Right renal pelvis (tissue), 4 donors: ENCODE measurements at places on chromosomes 4 and X. TPM values are rescaled to one million over a fixed set of nuclear protein-coding genes. Genes with fewer than 3 reads are reported as not detected.

GRCh38 chr4:125681240-125681639 lies 366.5 kb downstream of the FAT4 start:
- no peak for DNase-seq

RNF128 gene
- 17.7 TPM for polyA plus RNA-seq

- DNase-seq: no peak
These were observed 48.4 kb downstream of the IL15 start for GRCh38 chr4:141684785-141685184.

DNA sequence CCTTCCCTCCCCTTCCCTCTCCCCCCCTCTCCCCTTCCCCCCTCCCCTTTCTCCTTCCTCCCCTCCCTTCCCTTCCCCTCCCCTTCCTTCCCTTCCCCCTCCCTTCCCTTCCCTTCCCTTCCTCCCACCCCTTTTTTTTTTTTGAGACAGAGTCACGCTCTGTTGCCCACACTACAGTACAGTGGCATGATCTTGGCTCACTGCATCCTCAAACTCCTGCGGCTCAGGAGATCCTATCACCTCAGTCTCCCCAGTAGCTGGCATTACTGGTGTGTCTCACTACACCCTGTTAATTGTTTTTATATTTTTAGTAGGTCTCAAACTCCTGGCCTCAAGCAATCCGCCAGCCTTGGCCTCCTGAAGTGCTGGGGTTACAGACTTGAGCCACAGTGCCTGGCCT lies 66.6 kb downstream of the TBC1D9 start:
- DNase-seq: peak; percentile 22

ALPK1 gene
- 10.9 TPM for polyA plus RNA-seq

COL25A1 gene
- 23.9 TPM for polyA plus RNA-seq

PABPC5 gene
- polyA plus RNA-seq: 4.8 TPM

- DNase-seq: no peak
These were observed 777.6 kb upstream of the DIAPH2 start for GRCh38 chrX:95907081-95907480.

DNA sequence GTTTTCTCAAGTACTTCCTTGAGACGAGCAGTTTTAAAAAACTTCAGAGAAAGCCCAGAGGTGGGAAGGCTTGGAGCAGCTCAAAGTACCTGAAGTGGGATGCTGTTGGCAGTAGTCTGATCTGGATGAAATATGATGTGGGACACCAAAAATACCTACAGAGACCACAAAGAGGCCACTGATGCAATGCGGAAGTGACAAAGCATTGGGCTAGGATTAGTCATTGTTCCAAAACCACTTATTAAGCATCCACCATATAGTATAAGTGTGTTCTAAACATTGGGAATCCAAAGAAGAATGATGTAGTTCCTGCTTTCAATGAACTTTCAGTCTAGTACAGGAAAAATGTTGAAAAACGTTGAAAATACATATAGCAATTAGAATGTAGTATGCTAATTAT lies 386.1 kb upstream of the CNKSR2 start:
- DNase-seq: no peak

GRCh38 chr4:139007640-139008039 lies 7.9 kb upstream of the NOCT start:
- DNase-seq: no peak

DNA sequence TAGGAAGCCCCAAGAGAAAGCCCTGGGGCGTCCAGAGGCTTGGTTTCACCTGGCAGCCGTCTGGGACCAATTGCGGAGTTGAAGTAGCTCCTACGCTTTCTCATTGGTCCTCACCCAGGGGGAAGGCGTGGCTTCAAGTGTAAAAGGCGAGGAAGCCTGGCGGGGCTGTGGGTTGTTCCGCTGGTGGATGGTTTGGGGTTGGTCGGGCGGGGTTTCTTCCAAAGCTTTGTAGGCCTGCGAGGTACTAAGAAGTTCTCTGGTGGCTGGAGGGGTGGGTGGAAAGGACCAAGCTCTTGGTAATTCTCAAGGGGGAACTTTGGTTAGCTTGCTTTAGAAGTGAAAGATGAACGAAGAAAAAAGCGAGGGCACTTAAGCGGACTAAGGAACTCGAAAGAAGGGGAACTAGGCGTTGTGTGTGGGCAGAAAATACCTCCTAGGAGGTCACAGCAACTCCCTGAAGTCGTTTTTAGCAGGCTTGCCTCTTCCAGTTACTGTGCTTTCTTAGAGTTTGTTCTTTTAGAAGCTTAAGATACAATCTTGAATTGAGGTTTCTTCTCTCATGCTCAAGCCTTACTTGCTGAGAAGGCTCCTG lies 36.6 kb downstream of the CCNG2 start:
- DNase-seq: no peak

- no peak for DNase-seq
These were observed 15.4 kb upstream of the FHDC1 start for GRCh38 chr4:152920768-152921167.

DNA sequence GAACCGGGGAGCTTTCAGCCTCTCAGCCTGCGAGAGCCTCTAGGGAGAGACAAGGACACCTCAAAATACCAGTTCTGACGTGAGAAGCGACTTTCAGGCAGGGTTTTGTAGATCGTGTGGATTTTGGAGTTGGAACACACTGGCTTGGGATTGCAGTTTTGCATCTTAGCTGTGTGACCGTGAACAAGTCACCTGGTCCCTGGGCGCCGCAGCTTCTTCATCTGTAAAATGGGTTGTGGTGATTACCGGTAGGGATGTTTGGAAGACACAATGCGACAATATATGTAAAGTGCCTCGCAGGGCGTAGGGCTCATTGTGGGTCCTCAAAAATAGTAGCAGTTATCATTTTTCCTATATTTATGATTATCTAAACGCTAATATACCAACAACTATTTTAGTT lies 43.7 kb upstream of the STOX2 start:
- DNase-seq: no peak

GRCh38 chr4:175929441-175929840 lies 117.4 kb upstream of the GPM6A start:
- no peak for DNase-seq

DNA sequence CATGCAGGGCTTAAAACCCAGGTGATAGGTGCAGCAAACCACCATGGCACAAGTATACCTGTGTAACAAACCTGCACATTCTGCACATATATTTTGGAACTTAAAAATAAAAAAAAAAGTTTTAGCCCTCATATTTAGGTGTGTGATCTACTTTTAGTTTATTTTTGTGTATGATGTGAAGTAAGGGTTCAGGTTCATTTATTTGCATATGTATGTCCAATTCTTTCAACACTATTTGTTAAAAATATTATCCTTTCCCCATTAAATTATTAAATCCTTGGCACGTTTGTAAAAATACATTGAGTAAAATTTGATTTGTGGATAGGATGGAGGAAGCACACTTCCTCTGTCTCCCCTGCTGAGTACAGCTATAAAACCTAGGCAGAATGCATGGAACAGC lies 12.9 kb downstream of the RAB39B start:
- DNase-seq: no peak

DNA sequence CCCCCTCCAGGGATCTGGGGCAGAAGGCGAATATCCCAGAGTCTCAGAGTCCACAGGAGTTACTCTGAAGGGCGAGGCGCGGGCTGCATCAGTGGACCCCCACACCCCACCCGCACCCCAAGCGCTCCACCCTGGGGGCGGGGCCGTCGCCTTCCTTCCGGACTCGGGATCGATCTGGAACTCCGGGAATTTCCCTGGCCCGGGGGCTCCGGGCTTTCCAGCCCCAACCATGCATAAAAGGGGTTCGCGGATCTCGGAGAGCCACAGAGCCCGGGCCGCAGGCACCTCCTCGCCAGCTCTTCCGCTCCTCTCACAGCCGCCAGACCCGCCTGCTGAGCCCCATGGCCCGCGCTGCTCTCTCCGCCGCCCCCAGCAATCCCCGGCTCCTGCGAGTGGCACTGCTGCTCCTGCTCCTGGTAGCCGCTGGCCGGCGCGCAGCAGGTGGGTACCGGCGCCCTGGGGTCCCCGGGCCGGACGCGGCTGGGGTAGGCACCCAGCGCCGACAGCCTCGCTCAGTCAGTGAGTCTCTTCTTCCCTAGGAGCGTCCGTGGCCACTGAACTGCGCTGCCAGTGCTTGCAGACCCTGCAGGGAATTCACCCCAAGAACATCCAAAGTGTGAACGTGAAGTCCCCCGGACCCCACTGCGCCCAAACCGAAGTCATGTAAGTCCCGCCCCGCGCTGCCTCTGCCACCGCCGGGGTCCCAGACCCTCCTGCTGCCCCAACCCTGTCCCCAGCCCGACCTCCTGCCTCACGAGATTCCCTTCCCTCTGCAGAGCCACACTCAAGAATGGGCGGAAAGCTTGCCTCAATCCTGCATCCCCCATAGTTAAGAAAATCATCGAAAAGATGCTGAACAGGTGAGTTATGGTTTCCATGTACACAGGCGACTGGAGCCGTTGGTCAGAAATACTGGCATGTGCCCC lies at the start of gene CXCL1:
CXCL1 (plus strand) TSS at position 264 of the 926 bp plus-strand sequence; CDS start at position 342, 78 bp downstream.
- DNase-seq: no peak
